ENCODE measurements at places on chromosomes 16 and 17. TPM values are rescaled to one million over a fixed set of nuclear protein-coding genes. Genes with fewer than 3 reads are reported as not detected.
A peak's percentile ranks its signal among the peaks of the same experiment; 100 is the strongest.

GAST gene
- total RNA-seq, result not detected

DNA sequence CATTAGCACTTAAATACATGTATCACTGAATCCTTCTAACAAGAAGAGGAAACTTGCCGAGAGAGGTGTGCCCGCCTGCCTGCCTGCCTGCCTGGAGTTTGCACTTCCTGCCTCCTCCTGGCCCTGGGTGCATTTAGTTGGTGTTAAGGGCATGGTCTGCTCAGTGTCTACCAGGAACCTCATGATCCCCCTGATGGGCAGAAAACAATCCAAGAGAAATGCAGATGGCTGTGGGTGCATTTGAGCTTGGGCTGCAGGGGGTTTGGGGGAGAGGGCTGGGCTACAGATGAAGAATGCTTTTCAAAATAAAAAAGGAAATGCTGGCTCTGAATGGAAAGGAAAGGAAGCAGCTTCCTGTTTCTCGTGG is 10.1 kb downstream of the KSR1 start:
- H3K4me3 ChIP-seq, result no peak overlapping the region
- H3K27ac ChIP-seq, result no peak overlapping the region
- peaks cover under 1% of the 10 kb centered on the region for H3K4me1 ChIP-seq
- no peaks in the 10 kb centered on the region for H3K27me3 ChIP-seq
- H3K36me3 ChIP-seq, result no peaks in the 10 kb centered on the region

- no peak overlapping the region for H3K27ac ChIP-seq
- H3K27me3 ChIP-seq, result no peaks in the 10 kb centered on the region
- peaks cover 32% of the 10 kb centered on the region for H3K36me3 ChIP-seq
- no peak for DNase-seq
- no peak overlapping the region for H3K4me3 ChIP-seq
Measured at GRCh38 chr17:82644148-82644547, 4.1 kb downstream of the WDR45B start.

- DNase-seq, result no peak
- H3K27ac ChIP-seq, result no peak overlapping the region
- H3K27me3 ChIP-seq, result no peaks in the 10 kb centered on the region
Measured at GRCh38 chr17:57762452-57763395, 17.6 kb upstream of the CCDC182 start.

KIF19 gene
- not detected for total RNA-seq

CIITA gene
- total RNA-seq, result 0.41 TPM

DNA sequence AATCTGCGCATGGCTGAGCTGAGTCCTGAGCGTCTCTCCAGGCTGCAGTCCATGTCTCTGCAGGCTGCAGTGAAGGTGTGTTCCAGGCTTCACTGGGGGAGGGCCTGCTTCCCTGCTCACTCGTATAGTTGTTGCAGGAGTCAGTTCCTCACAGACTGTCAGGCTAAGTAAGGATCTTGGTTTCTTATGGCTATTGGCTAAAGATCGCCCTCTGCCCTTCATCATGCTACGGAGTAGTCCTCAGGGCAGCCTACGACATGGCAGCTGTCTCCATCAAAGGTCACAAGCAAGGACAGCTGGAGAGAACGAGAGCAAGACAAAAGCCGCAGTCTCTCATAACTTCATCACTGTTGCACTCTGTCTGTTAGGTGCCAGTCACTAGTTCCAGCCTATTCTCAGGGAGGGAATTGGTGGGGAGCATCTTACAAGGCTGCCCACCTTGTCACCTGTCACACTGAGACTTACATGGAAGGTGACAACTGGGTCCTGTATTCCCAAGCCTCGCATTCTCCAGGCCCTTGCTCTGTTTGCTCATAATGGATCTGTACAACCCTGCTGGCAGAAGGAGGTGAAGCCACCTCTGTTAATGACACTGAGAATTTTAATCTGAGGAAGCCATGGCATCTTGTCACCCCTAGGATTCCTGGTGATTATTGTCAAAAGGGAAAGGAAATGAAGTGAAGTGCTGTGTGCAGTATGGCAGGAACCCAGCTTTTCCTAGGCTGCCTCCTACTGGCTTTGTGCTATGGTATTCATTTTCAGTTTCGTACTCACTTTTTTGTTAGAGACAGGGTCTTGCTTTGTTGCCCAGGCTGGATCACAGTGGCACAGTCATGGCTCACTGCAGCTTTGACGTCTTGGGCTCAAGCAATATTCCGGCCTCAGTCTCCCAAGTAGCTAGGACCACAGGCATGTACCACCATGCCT is 43.4 kb downstream of the MFSD11 start:
- no peak overlapping the region for H3K4me3 ChIP-seq
- H3K36me3 ChIP-seq, result no peaks in the 10 kb centered on the region
- no peak overlapping the region for H3K27ac ChIP-seq
- no peaks in the 10 kb centered on the region for H3K27me3 ChIP-seq
- no peaks in the 10 kb centered on the region for H3K4me1 ChIP-seq

ZSCAN32 gene
- total RNA-seq, result 18.9 TPM

HOXB1 gene
- not detected for total RNA-seq

DNA sequence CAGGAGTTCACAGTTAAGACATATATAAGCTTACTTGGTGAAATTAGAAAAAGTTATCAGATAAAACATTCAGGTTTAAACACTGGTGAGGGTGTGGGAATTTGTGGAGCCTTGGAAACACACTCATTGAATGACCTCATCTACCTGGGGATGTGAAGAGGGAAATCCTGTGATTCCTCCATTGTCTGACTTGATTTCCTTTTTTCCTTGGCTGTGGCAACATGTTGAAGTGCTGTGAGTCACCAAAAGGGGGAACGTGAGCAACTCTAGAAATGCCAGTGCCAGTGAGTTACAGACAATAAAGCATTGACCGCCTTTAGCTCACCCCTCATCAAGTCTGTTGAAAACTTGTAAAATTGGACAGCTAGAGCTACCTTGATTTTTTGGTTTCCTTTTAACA is 1.8 kb downstream of the HMOX2 start:
- H3K27ac ChIP-seq, result peak overlapping the region; percentile 94
- no peaks in the 10 kb centered on the region for H3K27me3 ChIP-seq
- no peak for DNase-seq
- H3K36me3 ChIP-seq, result no peaks in the 10 kb centered on the region
- H3K4me3 ChIP-seq, result peak overlapping the region; percentile 85

- no peaks in the 10 kb centered on the region for H3K27me3 ChIP-seq
- H3K4me3 ChIP-seq, result no peak overlapping the region
- H3K36me3 ChIP-seq, result peaks cover 4% of the 10 kb centered on the region
Measured at GRCh38 chr17:622356-622755, 92.3 kb downstream of the VPS53 start.

DNA sequence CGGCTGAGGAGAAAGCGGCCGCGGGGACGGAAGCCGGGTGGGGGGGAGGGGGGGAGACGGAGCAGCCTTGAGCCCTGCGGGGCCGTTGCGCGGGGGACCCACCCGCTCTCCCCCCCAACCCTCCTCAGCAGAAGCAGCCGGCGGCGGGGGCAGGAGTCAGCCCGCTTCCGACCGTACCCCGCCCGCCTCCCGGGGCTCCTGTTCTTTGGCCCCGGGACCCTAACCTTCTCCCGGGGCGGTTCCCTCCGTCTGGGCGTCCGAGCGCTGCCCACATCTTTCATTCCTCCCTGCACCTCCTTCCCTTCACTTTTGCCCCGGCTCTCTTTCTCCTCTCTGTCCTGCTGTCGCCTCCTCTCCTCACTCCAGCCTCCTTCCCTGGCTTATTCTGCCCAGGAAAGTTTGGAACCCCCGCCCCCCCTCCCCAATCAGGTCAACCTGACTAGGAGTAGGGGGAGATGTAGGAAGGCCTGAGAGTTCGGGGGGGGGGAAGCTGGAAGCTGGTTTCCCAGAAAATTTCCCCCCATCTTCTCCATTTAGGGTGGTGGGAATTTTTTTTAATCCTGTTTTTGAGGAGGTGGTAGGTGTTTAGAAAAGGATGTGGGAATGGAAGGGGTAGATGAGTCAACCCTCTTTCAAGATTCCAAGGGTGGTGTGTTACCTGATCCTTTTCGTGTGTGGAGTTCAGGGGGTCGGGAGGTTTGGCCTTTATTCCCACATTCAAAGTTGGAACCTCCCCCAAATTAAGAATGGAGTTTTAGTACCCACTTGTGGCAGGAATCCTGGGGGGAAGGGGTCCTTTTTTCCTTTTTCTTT is 427 bp upstream of the NLK start:
- peak overlapping the region; percentile 86 for H3K27ac ChIP-seq
- H3K27me3 ChIP-seq, result no peaks in the 10 kb centered on the region
- DNase-seq, result no peak
- H3K36me3 ChIP-seq, result peaks cover 3% of the 10 kb centered on the region
- peak overlapping the region; percentile 80 for H3K4me3 ChIP-seq

DNA sequence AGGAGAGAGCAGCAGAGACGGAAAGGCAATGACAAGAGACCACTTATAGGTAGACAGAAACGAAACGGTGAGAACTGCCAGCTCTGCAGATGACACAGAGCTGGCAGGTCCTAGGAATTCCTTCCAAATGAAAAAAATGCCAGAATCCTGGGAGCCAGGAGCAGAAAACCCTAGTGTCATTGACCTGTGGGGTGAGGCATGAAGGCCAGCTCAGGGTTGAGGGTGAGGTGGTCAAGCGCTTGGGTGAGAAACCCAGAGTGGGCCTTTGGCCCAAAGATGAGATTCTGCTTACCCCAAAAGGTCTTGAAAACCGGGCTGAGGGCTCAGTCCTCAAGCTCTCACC is 9.2 kb downstream of the HIC1 start:
- DNase-seq, result no peak
- no peaks in the 10 kb centered on the region for H3K27me3 ChIP-seq
- H3K27ac ChIP-seq, result no peak overlapping the region
- no peaks in the 10 kb centered on the region for H3K36me3 ChIP-seq
- H3K4me3 ChIP-seq, result no peak overlapping the region

NPLOC4 gene
- 246 TPM for total RNA-seq

GRCh38 chr16:87828907-87829621 is 40.2 kb downstream of the SLC7A5 start:
- peaks cover 27% of the 10 kb centered on the region for H3K4me1 ChIP-seq
- no peaks in the 10 kb centered on the region for H3K27me3 ChIP-seq
- peaks cover 6% of the 10 kb centered on the region for H3K36me3 ChIP-seq
- no peak overlapping the region for H3K4me3 ChIP-seq
- no peak for DNase-seq
- H3K27ac ChIP-seq, result no peak overlapping the region

GRCh38 chr17:29390851-29391631 is 878 bp downstream of the TAOK1 start:
- DNase-seq, result no peak
- H3K36me3 ChIP-seq, result peaks cover 5% of the 10 kb centered on the region
- H3K27me3 ChIP-seq, result no peaks in the 10 kb centered on the region
- peak overlapping the region; percentile 76 for H3K27ac ChIP-seq
- peaks cover 19% of the 10 kb centered on the region for H3K4me1 ChIP-seq

GRCh38 chr17:80871341-80871740 is 120.3 kb upstream of the CHMP6 start:
- H3K4me1 ChIP-seq, result 0 out of 2 replicates have a peak, but pooled peaks cover 2% of the 10 kb centered on the region
- no peak for DNase-seq
- no peaks in the 10 kb centered on the region for H3K27me3 ChIP-seq
- no peaks in the 10 kb centered on the region for H3K36me3 ChIP-seq
- H3K27ac ChIP-seq, result no peak overlapping the region

DNA sequence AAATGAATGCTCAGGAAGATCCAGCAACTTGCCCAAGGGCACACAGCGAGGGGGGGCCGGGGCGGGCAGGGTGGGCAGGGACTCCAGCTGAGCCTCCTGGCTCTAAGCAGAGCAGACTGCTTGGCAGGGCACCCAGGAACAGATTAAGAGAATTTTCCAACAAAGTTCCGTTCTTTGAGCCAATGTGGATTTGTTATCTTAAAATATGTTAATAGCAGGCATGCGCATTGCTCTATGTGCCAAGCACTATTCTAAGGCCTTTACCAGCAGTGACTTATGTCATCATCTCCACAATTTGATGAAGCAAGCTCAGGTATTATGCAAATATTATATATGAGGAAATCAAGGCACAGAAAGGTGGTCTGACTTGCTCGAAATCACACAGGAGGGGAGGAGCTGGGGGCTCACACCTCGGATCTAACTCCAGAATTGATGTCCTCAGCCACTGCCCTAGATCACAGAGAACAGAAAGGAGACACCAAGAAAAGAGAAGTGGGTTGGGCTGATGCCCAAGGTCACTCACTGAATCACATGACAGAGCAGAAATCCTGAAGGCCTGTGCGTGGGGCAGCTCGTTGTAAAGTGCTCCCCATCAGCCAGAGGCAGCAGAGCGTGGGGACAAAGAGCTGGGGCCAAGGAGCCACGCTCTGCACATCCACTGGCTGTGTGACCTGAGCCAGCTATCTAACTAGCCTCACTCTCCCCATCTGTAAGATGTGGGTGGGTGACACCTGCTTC is 23.2 kb upstream of the MEAK7 start:
- no peak overlapping the region for H3K4me3 ChIP-seq
- H3K4me1 ChIP-seq, result peaks cover 7% of the 10 kb centered on the region
- H3K36me3 ChIP-seq, result no peaks in the 10 kb centered on the region
- H3K27ac ChIP-seq, result no peak overlapping the region

PPM1E gene
- 2.9 TPM for total RNA-seq

- H3K36me3 ChIP-seq, result peaks cover 7% of the 10 kb centered on the region
- peak overlapping the region; percentile 59 for H3K27ac ChIP-seq
- no peak for DNase-seq
- peaks cover 34% of the 10 kb centered on the region for H3K4me1 ChIP-seq
Measured at GRCh38 chr17:79841369-79842135, 2.3 kb upstream of the CBX4 start.

DNA sequence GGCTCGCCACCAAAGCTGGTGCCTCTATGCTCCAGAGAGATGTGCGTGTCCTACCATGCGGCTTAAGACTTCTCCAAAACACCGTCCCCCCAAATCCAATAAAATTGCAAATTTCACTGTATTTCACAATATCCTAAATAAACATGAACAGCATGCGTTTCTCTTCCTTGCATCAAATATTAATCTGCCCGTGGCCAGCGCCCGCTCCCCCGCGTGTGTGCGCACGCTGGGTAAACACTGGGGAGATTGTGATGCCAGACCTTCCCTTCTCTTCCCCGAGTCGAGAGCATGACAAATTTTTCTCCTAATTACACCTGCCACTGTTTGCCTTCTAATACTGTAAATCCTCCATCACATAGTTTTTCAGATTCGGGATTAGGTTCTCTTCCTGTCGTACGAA is 148.1 kb downstream of the MRM1 start:
- H3K4me3 ChIP-seq, result no peak overlapping the region
- H3K4me1 ChIP-seq, result no peaks in the 10 kb centered on the region
- DNase-seq, result no peak
- H3K27ac ChIP-seq, result no peak overlapping the region
- H3K27me3 ChIP-seq, result no peaks in the 10 kb centered on the region

- H3K4me1 ChIP-seq, result peaks cover 26% of the 10 kb centered on the region
- no peaks in the 10 kb centered on the region for H3K27me3 ChIP-seq
- DNase-seq, result no peak
- 0 out of 2 replicates have a peak overlapping the region, but pooled peaks have one; percentile 7 for H3K27ac ChIP-seq
- no peak overlapping the region for H3K4me3 ChIP-seq
Measured at GRCh38 chr17:1177016-1177700, 2.6 kb downstream of the ABR start.

DNA sequence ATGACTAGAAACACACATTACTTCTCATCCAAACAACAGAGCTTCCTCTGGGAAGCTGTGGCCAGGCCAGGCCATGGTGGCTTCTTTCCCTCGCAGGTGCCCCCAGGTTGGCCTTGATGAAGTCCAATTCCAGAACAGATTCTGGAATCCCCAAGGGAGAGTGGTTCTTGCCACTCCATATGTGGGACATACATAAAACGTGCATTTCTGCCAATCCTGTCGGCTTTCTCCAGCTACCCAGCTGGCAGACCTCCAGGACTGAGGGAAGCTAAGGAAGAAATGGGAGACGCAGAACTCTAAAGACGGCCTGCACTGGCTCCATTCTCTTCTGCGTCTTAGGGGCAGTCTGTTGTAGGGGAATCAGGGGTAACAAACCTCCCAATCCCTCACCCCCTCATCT is 219.2 kb upstream of the CDH5 start:
- peaks cover 3% of the 10 kb centered on the region for H3K27me3 ChIP-seq
- no peaks in the 10 kb centered on the region for H3K4me1 ChIP-seq
- no peak for DNase-seq
